IMR-90 (cell line): ENCODE measurements at places on chromosomes 16 and 17.

GRCh38 chr17:32584792-32585191, 98.0 kb downstream of the CDK5R1 start:
- no peak for DNase-seq

- DNase-seq, result no peak
These were observed 2.0 kb downstream of the NEUROD2 start for GRCh38 chr17:39605492-39606433.

DNA sequence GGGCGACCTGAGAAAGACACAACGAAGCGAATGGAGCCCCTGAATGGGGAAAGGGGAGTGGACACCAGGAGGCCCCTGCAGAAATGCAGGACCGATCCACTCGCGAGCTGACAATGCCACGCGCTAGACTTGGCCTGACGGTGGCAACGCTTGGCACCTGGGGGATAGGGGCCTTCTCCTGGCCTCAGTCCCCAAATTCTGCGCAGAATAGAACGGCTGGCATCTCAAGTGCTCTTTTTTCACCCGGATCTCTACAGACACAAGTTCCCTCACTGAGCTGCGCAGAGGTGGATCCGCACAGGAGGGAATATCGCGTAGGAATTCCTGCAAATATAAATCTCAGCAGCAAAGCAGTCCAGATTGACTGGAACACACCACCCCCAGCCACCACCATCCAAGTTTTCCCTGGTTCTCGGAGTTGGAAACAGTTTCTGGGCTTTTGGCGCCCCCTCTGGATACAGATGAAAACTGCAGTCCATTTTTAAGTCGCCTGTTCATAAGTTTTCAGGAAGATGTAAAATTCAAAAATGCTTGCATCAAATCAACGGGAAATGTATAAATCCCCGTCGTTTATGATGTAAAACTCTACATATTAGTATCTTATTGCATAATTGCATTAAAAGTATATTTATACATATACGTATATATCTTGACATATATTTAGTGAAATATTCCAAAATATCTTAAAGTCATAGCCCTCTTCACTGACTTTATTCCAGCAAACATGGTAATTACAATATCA, 2.3 kb upstream of the SOX9 start:
- peak; percentile 88 for DNase-seq

GRCh38 chr16:72833969-72834368, 214.0 kb downstream of the ZFHX3 start:
- no peak for DNase-seq

DNA sequence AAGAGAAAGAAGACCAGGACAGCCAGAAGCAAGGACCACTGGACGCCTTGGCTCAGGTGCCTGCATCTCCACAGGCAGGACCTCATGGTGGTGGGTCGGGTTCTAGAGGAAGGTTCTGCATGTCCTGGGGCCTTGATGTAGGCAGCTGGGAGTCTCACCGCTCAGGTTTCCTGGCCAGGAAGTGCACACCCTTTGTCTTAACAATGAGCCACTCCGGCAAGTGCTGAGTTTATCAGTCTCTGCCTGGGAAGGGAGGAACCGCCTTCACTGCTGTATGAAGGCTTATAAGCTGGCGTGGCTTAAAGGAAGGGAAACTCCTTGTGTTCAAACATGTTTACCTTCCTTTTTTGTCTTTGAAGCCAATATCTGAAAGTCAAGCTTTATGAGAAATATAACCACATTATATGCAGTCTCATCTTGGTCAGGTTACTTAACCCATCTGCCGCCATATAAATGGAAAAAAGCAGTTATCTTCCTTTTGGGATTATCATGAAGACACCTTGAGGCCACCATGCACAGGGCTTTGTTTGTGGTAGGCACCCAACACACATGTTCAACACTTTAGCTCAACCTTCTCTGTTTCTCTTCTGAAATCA, at the start of gene ST6GALNAC1:
ST6GALNAC1 (minus strand) TSS at position 205 of the 596 bp plus-strand sequence; CDS start at position 86, 119 bp downstream.
- no peak for DNase-seq

DNA sequence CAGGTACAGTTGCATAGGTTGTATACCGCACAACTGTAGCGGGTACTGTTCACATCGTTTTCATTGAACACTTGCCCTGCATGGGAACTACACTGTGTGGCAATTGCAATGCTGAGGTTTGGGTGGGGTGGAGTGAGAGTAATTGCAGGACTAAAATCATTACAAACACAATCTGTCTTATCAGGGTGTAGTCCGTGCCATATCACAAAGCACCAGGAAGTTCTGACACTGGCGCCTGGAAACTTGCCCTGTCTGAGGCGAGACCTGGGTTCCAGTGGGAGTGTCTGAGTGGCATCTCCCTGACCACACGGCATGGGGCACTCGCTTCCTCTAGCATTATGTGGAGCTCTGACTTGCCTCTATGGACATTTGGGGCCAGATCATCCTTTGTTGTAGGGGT, 153.4 kb downstream of the RGS9 start:
- DNase-seq, result no peak

DNA sequence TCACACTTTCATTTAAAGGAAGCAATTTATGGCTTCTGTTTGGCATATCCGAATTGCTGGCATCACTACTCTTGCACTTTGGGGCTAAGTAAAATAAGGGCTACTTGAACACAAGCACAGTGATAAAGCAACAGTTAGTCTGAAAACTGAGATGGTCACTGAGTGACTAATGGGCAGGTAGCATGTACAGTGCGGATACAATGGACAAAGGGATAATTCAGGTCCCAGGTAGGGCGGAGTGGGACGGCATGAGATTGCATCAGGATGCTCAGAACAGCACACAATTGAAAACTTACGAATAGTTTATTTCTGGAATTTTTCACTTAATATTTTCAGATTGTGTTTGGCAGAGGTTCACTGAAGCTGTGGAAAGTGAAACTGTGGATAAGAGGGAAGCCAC, 9.2 kb upstream of the SMIM36 start:
- DNase-seq, result no peak

GRCh38 chr17:1227917-1228780, 42.1 kb upstream of the BHLHA9 start:
- no peak for DNase-seq

GRCh38 chr16:56343661-56344517, 81.5 kb downstream of the AMFR start:
- no peak for DNase-seq

DNA sequence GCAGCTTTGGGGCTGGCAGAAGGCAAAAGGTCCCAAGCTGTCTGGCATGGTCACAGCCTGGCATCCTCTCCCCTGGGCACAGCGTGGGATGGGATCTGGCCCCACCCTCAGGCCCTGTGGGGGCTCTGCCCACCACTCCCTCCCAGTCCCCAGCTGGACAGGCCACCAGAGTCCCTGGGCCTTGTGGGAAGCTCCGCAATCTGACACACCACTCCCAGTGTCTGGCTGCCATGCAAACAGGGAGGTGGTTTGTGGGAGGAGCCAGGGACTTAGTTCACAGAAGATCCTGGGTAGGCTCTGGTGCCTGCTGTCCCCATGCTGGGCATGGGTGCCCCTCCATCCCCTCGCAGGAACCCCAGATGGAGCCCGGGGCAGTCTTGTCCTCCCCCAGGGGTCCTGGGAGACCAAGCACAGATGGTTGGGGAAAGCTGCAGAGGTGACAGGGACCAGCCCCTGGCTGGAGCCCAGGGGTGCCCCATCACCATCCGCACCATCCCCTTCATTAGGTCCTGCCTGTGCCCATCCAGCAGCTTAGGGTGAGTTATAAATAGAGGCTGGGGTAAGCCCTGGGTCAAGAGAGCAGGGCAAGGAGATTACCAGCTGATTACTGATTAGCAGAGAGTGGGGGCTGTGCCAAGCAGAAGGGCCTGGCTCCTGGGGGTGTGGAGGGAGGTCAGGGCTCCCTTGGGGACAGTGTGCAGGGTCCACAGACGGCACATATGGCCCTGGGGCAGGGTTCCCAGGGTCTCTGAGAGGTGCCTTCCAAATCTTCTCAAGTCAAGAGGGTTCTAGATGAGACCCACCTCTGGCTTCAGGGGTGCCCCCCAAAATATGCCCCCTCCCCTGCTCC, 6.2 kb downstream of the FSCN2 start:
- no peak for DNase-seq

- DNase-seq, result no peak
These were observed 508 bp upstream of the TMC8 start for GRCh38 chr17:78130090-78130436.

DNA sequence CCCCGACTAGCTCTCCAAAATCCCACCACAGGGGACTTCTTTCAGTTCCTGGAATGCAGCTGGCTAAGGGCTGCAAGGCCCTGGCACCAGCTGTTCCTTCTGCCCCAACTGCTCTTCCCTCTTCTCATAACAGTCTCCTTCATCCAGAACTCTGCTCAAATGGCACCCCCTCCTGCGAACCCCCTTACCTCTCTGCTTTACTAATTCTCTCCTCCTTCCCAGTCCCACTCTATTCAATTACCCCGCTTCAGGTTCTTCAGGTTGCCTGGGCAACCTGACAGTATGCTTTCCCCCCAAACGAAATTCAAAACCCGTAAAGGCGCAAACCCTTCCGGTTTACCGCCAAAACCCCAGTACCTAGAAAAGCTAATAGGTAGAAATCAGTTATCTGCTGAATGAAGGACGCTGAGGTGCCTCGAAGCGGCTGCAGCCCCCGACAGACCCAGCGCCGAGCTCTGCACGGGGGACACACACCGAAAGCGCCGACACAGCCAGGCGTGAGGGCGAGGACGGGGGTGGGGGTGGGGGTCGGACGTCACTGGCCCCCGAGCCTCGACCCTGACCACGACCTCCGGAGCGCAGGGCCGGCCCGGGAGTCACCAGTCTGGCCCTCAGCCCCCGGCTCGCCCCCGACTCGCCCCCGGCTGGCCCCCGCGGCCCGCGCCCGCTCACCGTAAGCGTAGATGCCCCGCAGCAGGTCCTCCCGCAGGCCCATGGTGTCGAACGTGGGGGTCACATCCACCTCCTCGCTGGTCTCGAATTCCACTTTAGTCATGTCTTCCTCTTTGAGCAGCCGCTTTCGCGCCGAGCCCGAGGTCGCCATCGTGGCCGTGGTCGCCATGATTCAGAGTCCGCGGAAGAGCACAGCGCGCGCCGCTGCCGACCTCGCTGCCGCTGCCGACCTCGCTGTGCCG, 550 bp downstream of the EIF4A3 start:
- DNase-seq, result peak; percentile 16

DNA sequence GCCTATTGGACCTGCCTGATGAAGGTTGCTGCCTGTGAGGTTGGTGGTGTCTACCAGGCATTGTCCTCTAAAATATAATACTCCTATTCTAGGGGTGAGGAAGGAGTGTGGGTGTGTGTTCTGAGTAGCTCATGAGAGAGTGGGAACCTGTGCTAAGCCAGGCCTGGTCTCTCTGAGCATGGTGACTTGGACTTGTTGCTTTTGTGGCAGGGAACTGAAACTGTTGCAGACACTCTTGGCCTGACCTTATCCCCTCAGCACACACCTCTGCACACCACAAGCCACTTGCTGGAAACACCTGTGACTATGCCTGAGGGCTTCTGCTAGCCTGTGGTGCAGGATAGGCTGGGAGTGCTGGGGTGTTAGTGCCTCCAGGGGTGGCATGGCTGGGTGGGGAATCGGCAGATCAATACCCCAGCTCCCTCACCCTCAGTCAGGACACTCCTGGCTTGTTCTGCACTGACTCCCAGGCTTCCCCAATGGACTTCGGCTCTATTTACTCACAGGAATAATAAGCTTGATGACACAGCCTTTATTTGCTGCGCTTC, 29.9 kb downstream of the PLCG2 start:
- DNase-seq, result no peak

DNA sequence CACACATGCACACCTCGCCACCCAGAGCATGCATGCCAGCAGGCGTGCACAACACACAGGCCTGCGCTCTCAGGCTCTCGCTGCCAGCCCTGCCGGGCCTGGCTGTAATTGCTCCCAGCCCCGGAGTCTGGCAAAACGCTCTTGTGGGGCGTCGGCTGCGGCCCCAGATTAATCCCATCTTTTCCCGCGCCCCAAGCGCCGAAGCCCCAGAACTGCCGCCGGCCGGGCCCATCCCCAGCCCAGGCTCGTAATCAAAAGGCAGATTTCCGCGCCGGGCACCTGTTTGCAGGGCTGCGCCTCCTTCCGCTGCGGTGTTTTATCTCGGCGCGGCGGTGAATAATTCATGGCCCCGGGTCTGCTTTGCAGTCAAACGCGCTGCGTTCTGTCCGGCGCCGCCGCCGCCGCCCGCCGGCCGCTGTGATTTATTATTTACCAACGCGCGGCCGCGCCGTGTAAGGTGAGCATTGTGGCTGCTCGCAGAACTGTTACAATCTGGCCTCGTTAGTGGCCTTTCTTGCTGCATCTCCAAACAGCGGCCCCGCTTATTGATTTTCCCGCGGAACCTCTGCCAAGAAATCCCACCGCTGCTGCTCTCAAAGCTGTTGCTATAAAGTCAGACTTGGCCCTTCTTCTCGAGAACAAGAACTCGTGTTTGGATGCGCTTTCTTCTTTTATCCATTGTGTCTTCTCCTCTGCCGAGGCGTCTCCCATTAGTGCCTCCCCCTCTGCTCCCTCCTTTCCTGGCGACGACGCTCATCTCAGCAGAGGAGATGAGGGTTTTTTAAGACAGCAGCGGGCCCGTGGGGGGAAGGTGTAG, 126.1 kb downstream of the IRX5 start:
- DNase-seq, result no peak

- no peak for DNase-seq
These were observed 9.6 kb downstream of the ITGAD start for GRCh38 chr16:31402687-31403086.

GRCh38 chr17:42438600-42439567, 15.8 kb upstream of the CAVIN1 start:
- DNase-seq, result no peak

GRCh38 chr16:66366433-66367299, at the start of gene CDH5:
CDH5 (plus strand) TSS chr16:66366691; CDS start chr16:66379338, 12,647 bp downstream.
- no peak for DNase-seq
